Frontal cortex (tissue), 4 donors: ENCODE measurements at places on chromosomes 1 and 21. TPM values are rescaled to one million over a fixed set of nuclear protein-coding genes. Genes with fewer than 3 reads are reported as not detected.

DNA sequence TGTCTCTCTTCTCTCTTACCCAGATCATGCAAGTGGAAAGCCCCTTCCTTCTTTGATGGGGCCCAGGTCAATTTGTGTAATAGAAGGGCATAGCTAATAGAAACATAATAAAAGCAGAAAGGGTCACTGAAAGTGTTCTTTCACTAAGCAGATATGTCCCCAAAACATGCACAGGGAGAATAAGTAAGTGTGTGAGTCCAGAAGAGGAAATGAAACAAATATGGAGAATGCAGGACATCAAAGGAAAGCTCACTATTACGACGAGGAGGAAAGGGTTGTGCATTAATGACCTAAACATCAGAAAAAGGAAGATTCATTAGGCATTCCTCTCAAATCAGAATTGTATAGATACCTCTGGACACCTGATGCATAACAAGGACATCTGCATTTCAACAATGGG is 81.4 kb upstream of the SMYD2 start:
- no peak for DNase-seq

DNA sequence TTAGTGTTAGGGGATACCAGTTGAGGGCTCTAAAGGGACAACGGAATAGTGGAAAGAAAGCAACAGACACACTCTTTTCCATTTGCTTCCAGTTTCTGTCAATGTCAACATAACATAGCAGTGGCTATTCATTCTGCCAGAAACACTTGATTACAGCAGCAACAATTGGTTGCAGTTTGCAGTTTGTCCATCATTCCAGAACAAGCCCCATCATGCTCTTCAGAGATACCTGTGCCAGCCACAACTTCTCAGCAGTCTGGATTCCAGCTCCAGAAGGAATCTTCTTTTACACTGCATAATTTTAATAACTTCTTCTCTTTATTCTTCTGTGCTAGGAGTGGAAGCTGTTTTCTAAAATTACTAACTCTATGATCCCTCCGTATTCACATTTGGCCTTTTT is 1521.4 kb downstream of the PLA2G4A start:
- no peak for DNase-seq

- no peak for DNase-seq
Measured at GRCh38 chr1:90510143-90510542, 207.0 kb downstream of the BARHL2 start.

Gene KCNAB2
- total RNA-seq = 4.5 TPM
